Purkinje cell (primary cell): ENCODE measurements at places on chromosomes 1 and 21. TPM values are rescaled to one million over a fixed set of nuclear protein-coding genes. Genes with fewer than 3 reads are reported as not detected.

CSMD2 gene
- 0.43 and 0.85 TPM in 2 replicates for polyA plus RNA-seq

DCST1 gene
- polyA plus RNA-seq: not detected in 2 replicates

PKLR gene
- not detected in 2 replicates for polyA plus RNA-seq

OR2M3 gene
- not detected in 2 replicates for polyA plus RNA-seq

IL20 gene
- polyA plus RNA-seq: not detected in 2 replicates

VWA5B1 gene
- polyA plus RNA-seq: not detected in 2 replicates

NDUFS5 gene
- 1,678 and 2,162 TPM in 2 replicates for polyA plus RNA-seq

PDC gene
- 0.83 TPM in 1 of 2 replicates, not detected in the other for polyA plus RNA-seq

CELA2A gene
- not detected in 2 replicates for polyA plus RNA-seq
